ENCODE measurements at places on chromosomes 3 and 15. TPM values are rescaled to one million over a fixed set of nuclear protein-coding genes. Genes with fewer than 3 reads are reported as not detected.

DNA sequence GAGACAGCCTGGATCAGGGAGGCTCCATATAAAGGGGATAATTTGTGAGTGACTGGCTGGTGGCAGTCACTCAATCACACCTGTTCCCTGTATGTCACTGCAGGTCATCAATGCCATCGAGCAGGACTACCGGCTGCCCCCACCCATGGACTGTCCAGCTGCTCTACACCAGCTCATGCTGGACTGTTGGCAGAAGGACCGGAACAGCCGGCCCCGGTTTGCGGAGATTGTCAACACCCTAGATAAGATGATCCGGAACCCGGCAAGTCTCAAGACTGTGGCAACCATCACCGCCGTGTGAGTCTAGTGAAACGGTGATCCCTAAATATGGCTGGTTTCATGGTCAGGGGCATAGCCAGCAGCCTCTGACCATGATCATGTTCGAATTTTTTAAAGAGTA, 453.2 kb downstream of the EPHB1 start:
- H3K27me3 ChIP-seq, result no peaks in the 10 kb centered on the region
- no peak overlapping the region for H3K27ac ChIP-seq
- no peaks in the 10 kb centered on the region for H3K36me3 ChIP-seq

GRCh38 chr3:54621184-54621583, 306.7 kb downstream of the LRTM1 start:
- no peaks in the 10 kb centered on the region for H3K36me3 ChIP-seq
- H3K4me3 ChIP-seq, result no peak overlapping the region
- no peak for DNase-seq
- H3K27me3 ChIP-seq, result no peaks in the 10 kb centered on the region
- no peaks in the 10 kb centered on the region for H3K4me1 ChIP-seq

- peaks cover 19% of the 10 kb centered on the region for H3K4me1 ChIP-seq
- peaks cover 38% of the 10 kb centered on the region for H3K36me3 ChIP-seq
- DNase-seq, result no peak
- no peak overlapping the region for H3K27ac ChIP-seq
Measured at GRCh38 chr3:197234947-197235914, 63.2 kb downstream of the DLG1 start.

- H3K36me3 ChIP-seq, result no peaks in the 10 kb centered on the region
- DNase-seq, result no peak
- H3K27me3 ChIP-seq, result peaks cover 3% of the 10 kb centered on the region
- no peak overlapping the region for H3K4me3 ChIP-seq
- H3K27ac ChIP-seq, result no peak overlapping the region
- H3K4me1 ChIP-seq, result peaks cover 11% of the 10 kb centered on the region
Measured at GRCh38 chr3:119357190-119357589, 63.0 kb downstream of the ARHGAP31 start.

DNA sequence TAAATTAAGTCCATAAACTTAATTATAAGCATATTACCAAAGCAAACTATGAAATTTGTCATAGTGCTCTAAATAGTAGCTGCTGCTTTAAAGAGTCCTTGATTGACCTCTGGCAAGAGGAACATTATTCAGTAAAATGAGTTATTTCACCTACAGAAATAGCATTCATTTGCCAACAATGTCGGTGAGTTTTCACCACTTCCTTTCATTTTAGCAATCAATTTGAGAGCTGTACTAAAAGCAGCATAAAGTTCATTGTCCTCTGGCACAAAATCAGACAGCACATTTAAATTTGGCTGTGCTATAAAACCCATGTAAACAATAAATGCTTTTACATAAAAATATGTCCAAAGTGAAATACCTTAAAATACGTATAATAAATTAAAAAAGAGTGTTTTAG, 1515.7 kb downstream of the SI start:
- no peaks in the 10 kb centered on the region for H3K36me3 ChIP-seq
- no peak overlapping the region for H3K27ac ChIP-seq
- no peaks in the 10 kb centered on the region for H3K4me1 ChIP-seq

DNA sequence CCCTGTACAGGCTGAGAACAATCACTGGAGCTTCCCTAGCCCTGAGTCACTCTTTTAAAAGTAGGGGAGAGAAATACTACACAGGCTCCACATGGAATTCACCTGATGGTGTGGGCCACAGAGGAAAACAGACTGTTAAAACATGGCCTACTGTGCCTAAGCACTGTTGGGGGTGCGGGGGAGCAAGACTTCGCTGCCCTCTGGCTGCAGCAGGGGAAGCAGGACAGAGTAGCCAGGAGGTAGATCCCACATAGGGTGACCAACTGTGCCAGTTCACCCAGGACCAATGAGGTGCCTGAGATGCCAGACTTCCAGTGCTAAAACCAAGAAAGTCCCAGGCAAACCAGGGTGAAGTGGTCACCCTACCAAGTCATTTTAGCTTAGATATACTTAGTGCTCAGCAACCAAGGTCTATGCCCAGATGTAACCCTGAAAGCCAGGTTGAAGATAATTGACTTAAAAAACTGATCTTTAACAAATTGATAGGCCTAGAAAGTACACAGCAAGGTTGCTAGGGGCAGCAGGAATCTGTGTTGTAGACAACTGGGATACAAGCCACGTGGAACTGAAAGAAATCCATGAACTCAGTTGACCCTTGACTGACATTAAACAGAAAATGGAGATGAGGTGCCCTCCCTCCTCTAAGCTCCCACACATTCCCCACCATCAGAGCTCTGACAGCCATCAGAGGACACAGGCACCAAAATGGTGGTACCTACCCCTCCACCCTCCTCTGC, 344.2 kb upstream of the PPP2R3A start:
- H3K4me3 ChIP-seq, result no peak overlapping the region
- H3K27ac ChIP-seq, result no peak overlapping the region
- no peaks in the 10 kb centered on the region for H3K4me1 ChIP-seq
- H3K36me3 ChIP-seq, result no peaks in the 10 kb centered on the region
- peak; percentile 25 for DNase-seq

- DNase-seq, result peak; percentile 19
- peaks cover 45% of the 10 kb centered on the region for H3K4me1 ChIP-seq
- H3K27me3 ChIP-seq, result no peaks in the 10 kb centered on the region
Measured at GRCh38 chr3:171228240-171228639, 201.7 kb upstream of the SLC2A2 start.

- H3K4me3 ChIP-seq, result no peak overlapping the region
- no peaks in the 10 kb centered on the region for H3K36me3 ChIP-seq
- no peaks in the 10 kb centered on the region for H3K4me1 ChIP-seq
Measured at GRCh38 chr3:102756706-102757105, 321.9 kb downstream of the ZPLD1 start.

- H3K4me3 ChIP-seq, result no peak overlapping the region
- no peak overlapping the region for H3K27ac ChIP-seq
- H3K4me1 ChIP-seq, result peaks cover 4% of the 10 kb centered on the region
Measured at GRCh38 chr15:80645494-80646065, 49.5 kb upstream of the ABHD17C start.

- H3K4me1 ChIP-seq, result no peaks in the 10 kb centered on the region
- H3K27ac ChIP-seq, result no peak overlapping the region
- H3K27me3 ChIP-seq, result no peaks in the 10 kb centered on the region
- no peak for DNase-seq
- H3K4me3 ChIP-seq, result no peak overlapping the region
Measured at GRCh38 chr15:23854203-23854911, 167.3 kb upstream of the NDN start.

GRCh38 chr3:37945807-37946530, 44.6 kb upstream of the VILL start:
- no peaks in the 10 kb centered on the region for H3K27me3 ChIP-seq
- no peak overlapping the region for H3K27ac ChIP-seq
- no peak for DNase-seq
- H3K4me3 ChIP-seq, result no peak overlapping the region

GRCh38 chr3:184354121-184354728, 7.2 kb downstream of the CLCN2 start:
- H3K36me3 ChIP-seq, result no peaks in the 10 kb centered on the region
- no peak overlapping the region for H3K4me3 ChIP-seq
- no peaks in the 10 kb centered on the region for H3K27me3 ChIP-seq
- peak; percentile 87 for DNase-seq

GRCh38 chr15:47742742-47743141, 25.4 kb downstream of the SEMA6D start:
- H3K27me3 ChIP-seq, result no peaks in the 10 kb centered on the region
- H3K4me3 ChIP-seq, result no peak overlapping the region
- no peak overlapping the region for H3K27ac ChIP-seq
- no peaks in the 10 kb centered on the region for H3K36me3 ChIP-seq
- no peak for DNase-seq
- H3K4me1 ChIP-seq, result no peaks in the 10 kb centered on the region

DNA sequence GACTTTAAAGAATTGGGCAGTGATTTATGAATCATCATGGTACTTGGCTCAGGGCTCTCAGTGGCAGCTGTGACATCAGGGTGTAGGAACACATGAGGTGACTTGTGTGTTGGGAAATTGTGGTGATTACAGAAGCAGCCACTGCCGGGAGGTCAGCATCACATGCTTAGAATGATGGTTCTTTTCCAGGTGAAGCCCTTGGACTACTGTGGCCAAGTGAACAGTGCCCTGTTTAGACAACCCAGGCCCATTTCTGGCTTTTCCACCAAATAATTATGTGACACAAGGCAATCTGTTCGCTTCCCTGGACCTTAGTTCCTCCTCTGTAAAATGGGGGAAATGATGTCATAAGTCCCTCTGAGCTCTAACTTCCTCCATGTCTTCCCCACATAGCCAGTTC, 139.7 kb upstream of the ROPN1 start:
- DNase-seq, result no peak
- peaks cover 9% of the 10 kb centered on the region for H3K27me3 ChIP-seq
- H3K4me1 ChIP-seq, result no peaks in the 10 kb centered on the region
- H3K36me3 ChIP-seq, result no peaks in the 10 kb centered on the region
- H3K4me3 ChIP-seq, result no peak overlapping the region

DNA sequence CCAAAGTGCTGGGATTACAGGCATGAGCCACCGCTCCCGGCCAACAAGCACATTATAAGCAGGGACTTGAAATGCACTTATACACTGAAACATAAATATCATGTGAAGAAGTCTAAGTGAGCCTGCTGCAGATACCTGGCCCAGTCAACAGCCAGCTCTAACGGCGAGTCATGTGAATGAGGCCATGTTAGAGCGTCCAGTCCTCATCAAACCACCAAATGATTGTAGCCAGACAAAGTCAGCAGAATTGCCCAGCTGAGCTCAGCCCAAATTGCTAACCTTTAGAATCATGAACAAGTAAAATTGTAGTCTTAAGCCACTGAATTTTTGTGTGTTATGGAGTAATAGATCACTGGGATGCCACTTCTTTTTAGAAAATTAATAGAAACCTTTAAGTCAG, 37.8 kb upstream of the UACA start:
- H3K27ac ChIP-seq, result no peak overlapping the region
- no peaks in the 10 kb centered on the region for H3K36me3 ChIP-seq
- no peaks in the 10 kb centered on the region for H3K4me1 ChIP-seq
- peaks cover 5% of the 10 kb centered on the region for H3K27me3 ChIP-seq

DNA sequence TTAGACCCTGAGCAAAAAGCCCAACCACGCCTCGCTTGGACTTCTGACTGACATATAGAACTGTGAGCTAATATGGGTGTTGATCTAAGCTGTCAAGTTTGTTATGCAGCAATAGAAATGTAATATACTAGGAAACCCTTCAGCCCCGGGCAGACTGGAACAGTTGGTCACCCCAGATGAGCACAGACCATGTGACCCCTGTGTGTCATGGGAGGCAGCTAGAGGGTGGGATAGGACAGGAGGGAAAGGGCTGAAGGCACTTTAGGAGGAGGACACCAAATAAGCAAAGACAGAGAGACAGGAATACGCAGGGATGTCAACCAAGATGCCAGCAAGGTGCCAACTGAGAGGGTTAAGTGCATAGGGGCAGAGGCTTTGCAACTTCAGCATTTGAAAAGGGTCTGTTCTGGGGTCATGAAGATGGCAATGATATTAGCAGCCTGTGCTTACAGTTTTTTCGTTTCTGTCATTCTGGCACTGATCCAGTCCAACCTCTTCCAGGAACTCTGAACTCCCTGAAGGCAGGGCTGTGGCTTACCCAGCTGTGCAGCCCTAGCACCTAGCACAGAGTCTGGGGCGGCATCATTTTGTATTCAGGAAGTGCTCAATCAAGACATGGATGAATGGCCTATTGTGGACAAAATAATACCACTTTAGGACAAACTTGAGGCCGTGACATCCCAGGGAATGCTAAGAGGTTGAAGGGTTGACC, 51.4 kb downstream of the HES1 start:
- H3K36me3 ChIP-seq, result no peaks in the 10 kb centered on the region
- peak overlapping the region; percentile 45 for H3K27ac ChIP-seq
- H3K27me3 ChIP-seq, result peaks cover 2% of the 10 kb centered on the region
- DNase-seq, result no peak
- no peak overlapping the region for H3K4me3 ChIP-seq
- peaks cover 5% of the 10 kb centered on the region for H3K4me1 ChIP-seq

DNA sequence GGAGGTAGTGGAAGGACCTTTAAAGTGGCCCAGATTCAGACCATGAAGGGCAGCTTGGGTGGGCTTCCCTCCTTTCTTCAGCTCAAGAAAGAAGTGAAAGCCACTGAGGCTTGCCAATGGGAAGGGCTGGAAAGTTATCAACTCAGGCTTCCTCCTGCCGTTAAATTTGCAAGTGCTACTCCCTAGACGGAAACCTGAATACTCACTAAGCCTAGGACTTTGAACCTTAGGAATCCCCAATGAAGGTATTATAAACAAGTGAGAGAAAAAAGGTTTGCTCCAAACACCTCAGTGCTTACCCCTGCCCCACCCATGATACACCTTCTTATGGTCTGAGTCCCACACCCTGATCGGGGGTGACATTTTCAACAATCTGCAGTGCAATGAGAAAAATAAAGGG, 396.4 kb downstream of the SHQ1 start:
- H3K36me3 ChIP-seq, result peaks cover 1% of the 10 kb centered on the region
- H3K4me1 ChIP-seq, result peaks cover 37% of the 10 kb centered on the region
- H3K27ac ChIP-seq, result no peak overlapping the region
- peaks cover 7% of the 10 kb centered on the region for H3K27me3 ChIP-seq

- H3K36me3 ChIP-seq, result no peaks in the 10 kb centered on the region
- peaks cover 19% of the 10 kb centered on the region for H3K27me3 ChIP-seq
- no peak for DNase-seq
- H3K27ac ChIP-seq, result no peak overlapping the region
Measured at GRCh38 chr15:33154351-33155166, 40.0 kb downstream of the FMN1 start.

- no peaks in the 10 kb centered on the region for H3K4me1 ChIP-seq
- H3K27ac ChIP-seq, result no peak overlapping the region
- H3K36me3 ChIP-seq, result no peaks in the 10 kb centered on the region
Measured at GRCh38 chr3:24588629-24589512, 94.2 kb upstream of the THRB start.

- no peak for DNase-seq
- peak overlapping the region; percentile 53 for H3K27ac ChIP-seq
- H3K4me3 ChIP-seq, result no peak overlapping the region
- peaks cover 40% of the 10 kb centered on the region for H3K4me1 ChIP-seq
- peaks cover 1% of the 10 kb centered on the region for H3K36me3 ChIP-seq
Measured at GRCh38 chr3:177338697-177339219, 141.5 kb upstream of the TBL1XR1 start.

GOLGA6L10 gene
- total RNA-seq, result 0.76 TPM

MUC13 gene
- not detected for total RNA-seq

GPR87 gene
- total RNA-seq, result 1.0 TPM

TEX55 gene
- total RNA-seq, result not detected

C3orf85 gene
- total RNA-seq, result not detected

SENP8 gene
- total RNA-seq, result 1.7 TPM

ACAD9 gene
- 68.5 TPM for total RNA-seq

TOPBP1 gene
- 97.9 TPM for total RNA-seq

RFTN1 gene
- 92.4 TPM for total RNA-seq

POU1F1 gene
- total RNA-seq, result not detected

RBPMS2 gene
- total RNA-seq, result not detected

TJP1 gene
- total RNA-seq, result not detected

All from activated CD4-positive, alpha-beta T cell treated with anti-CD3 and anti-CD28 coated beads, Interleukin-2, amount 10 ng/mL, durations not matched to agents 24 days and 14 days (primary cell).